ENCODE measurements at places on chromosomes 16 and 17.

- no peak for DNase-seq
Observed at GRCh38 chr17:31156326-31156725, 61.5 kb downstream of the NF1 start.

DNA sequence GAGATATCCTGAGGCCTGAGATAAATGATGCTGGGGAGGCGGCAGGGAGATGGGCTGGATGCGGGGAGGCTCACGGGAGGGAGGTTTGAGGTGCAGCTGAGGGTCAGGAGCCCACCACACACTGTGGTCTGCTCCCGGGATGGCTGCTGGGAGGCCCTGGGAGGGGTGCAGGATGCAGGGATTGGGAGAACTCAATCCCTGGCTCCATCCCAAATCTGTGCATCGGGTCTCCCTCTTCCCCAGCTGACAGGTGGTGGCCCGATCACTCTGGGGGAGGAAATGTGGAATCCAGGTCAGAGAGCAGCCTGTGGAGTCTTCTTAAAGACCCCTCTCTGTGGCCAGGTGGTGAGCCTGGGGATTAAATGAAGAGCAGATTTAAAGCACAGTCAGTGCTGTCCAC lies 12.0 kb downstream of the PHB1 start:
- DNase-seq: no peak

- no peak for DNase-seq
Observed at GRCh38 chr16:59067205-59067604, 333.1 kb upstream of the GOT2 start.

DNA sequence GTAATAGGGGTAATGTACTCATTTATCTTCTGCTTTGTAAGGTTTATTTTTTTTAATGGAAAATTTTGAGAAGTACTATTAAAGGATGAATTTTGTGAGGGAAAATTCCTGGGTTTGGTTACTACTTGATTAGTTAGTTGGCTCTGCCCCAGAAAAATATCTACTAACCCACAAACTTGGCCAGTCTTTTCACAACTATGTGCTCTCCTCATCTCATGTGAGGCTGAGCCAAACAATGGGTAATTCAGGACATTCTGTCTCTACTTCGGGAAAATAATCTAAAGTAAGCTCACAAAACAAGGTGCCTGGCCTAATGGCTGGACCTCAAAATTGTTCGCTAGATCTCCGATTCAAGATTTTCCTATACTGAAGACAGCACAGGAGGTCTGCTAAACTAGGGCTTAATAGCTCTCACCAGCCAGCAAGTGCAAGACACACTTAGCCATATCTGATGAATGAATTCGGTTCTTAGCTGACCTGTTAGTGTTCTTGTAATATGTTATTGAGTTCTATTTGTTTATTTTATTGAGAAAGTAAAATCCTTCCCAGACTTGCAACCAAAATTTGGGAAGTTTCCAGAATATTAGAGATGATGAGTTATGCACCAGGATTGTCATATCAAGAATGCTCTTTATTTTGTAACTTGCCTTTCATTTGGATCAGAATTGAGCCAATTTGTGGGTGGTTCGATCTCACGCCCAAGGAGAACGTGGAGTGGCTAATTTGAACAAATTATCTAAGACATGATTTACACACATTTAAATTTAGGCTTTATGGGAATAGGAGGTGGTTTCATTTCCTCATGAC lies 5.7 kb downstream of the KCNJ16 start:
- DNase-seq: no peak

DNA sequence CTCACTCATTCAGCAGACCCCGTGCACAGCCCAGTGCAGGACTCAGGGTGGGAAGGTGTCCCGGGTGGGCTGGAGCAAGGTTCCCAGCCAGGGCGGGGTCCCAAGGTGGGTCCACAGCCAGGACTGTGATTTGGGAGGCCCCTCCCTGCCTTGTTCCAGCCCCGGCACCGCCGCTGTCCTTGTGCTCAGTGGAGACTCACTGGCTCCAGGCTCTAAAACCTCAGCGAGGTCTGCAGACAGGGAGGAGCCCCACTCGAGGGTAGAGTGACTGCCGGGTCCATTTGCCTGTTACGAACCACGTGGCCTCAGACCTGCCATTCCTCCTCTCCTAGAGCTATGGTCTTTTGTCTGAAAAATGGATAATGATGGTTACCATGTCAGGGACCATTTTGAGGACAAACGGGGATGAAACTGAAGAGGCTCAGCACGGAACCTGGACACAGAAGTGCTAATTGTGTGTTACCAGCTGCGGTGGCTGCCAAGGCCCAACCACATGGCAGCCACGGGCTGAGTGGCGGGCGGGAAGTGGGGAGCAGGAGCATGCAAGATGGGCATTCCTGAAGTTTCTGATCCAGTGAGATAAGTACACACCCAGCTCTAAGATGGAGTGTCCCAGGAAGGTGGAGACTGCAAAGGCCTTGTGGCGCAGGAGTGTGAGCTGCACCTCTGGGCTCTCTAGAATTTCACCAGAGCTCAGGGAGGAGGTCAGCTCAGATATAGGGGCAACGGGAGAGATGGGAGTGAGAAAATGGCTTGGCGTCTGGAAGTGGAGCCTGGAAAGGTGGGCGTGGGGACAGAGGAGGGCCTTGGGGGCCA lies 317.6 kb downstream of the SEC14L1 start:
- DNase-seq: no peak

DNA sequence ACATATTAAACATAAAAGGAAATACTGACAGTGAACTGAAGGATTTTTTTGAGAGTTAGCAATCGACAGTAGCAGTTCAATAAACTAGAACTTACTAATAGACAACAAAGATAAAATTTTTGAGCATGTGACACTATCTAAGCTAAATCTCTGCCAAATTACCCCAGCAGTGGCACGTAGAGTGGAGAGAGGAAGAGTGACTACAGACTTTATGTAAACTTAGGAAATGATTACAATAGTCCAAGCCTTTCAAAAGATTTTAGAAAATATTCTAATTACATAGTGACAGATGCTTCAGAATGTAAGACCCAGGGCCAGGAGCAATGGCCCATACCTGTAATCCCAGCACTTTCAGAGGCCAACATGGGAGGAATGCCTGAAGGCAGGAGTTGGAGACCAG lies 52.4 kb downstream of the CFDP1 start:
- DNase-seq: no peak

All from activated CD8-positive, alpha-beta memory T cell treated with anti-CD3 and anti-CD28 coated beads for 48 hours (primary cell).